ENCODE measurements at places on chromosomes 7 and 10. TPM values are rescaled to one million over a fixed set of nuclear protein-coding genes. Genes with fewer than 3 reads are reported as not detected.

- no peak for DNase-seq
Observed at GRCh38 chr10:93461109-93461806, 20.9 kb downstream of the MYOF start.

GRCh38 chr7:21960922-21961321, 15.2 kb upstream of the CDCA7L start:
- no peak for DNase-seq

- no peak for DNase-seq
Observed at GRCh38 chr10:74891053-74891452, 64.7 kb downstream of the KAT6B start.

GRCh38 chr10:79206300-79207095, 137.7 kb downstream of the ZMIZ1 start:
- no peak for DNase-seq

POR gene
- polyA plus RNA-seq: 40.5 TPM

C10orf67 gene
- not detected for polyA plus RNA-seq

GRCh38 chr10:92284112-92284704, 6.7 kb downstream of the CPEB3 start:
- DNase-seq: no peak

CPXM2 gene
- 0.97 TPM for polyA plus RNA-seq

- no peak for DNase-seq
Observed at GRCh38 chr10:94046098-94046497, 52.4 kb downstream of the PLCE1 start.

- no peak for DNase-seq
Observed at GRCh38 chr7:158249692-158250091, 337.9 kb downstream of the PTPRN2 start.

CDK1 gene
- 27.5 TPM for polyA plus RNA-seq

DNA sequence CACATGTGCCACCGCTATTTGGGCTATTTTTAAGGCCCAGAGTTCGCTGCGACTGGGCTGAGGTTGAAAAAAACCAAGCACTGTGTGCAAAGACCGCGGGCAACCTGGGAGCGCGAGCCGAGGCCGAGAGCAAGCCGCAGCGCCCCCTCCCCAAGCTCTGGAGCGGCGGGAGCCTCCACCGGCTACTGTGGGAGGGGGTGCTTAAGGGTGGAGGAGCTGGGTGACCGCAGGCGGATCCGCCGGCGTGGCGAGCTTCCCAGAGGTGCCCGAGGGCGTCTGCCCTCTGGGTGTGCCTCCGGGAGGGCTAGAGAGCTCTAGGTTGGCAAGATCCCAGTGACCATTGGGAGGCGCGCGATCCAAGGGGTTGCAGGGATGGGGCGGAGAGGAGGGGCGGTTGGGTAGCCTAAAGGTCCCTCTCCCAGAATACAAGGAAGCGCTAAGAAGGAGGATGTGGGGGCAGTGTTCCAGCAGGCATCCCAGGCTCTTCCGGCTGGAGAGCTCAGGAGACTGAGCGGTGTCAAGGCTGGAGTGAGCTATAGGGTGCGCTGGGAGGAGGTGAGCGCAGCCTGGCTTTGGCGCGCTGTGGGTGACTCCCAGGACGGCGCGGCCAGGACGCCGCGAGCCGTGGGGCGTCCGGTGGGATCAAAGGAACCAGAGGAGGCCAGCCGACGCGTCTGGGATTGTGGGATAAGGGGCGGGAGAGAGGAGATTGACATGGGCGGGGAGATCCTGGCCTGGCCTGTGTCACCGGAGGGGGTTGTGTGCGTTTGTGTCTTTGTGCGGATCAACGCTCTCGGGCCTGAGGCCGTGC, 8.0 kb downstream of the DLX5 start:
- no peak for DNase-seq

ZNF425 gene
- polyA plus RNA-seq: 4.5 TPM

DNA sequence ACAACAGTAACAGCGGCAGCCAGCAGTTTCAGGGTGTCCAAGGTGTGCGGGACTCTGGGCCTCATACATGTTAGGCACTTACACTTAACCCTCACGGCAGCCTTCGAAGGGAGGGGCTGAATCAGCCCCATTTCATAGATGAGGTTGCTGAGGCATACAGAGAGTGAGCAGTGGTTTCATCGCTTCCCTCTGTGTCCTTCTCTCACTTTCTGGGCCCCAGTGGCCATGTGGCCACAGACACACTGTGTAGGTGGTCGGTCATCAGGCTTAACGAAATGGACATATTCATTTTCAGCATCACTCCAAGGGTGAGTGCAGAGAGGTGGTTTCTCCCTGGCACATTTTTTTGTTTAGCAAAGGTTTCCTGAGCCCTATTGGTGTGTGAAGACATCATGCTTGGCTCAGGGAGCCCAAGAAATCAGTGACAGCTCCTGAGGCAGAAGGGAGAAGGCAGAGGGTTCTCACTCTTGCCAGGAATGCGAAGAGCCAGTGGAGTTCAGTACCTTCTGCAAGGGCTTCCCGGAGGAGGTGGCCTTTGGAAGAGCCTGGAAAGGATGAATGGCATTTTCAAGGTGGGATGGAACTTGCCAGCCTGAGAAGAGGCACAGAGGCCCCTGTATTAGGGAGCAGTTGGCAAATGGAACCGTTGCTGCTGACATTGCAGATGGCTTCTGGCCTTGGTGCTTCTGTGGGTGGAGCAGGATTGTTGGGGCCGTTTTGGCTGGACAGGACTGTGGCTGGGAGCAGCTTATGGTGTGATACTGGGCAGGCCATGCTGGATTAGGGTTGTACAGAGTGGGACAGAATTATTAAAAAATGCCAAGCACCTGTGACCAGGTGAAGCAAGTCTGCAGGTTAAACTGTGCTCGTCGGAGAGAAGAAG, 61.7 kb upstream of the PPIF start:
- DNase-seq: no peak

ZNF438 gene
- 15.5 TPM for polyA plus RNA-seq

DNA sequence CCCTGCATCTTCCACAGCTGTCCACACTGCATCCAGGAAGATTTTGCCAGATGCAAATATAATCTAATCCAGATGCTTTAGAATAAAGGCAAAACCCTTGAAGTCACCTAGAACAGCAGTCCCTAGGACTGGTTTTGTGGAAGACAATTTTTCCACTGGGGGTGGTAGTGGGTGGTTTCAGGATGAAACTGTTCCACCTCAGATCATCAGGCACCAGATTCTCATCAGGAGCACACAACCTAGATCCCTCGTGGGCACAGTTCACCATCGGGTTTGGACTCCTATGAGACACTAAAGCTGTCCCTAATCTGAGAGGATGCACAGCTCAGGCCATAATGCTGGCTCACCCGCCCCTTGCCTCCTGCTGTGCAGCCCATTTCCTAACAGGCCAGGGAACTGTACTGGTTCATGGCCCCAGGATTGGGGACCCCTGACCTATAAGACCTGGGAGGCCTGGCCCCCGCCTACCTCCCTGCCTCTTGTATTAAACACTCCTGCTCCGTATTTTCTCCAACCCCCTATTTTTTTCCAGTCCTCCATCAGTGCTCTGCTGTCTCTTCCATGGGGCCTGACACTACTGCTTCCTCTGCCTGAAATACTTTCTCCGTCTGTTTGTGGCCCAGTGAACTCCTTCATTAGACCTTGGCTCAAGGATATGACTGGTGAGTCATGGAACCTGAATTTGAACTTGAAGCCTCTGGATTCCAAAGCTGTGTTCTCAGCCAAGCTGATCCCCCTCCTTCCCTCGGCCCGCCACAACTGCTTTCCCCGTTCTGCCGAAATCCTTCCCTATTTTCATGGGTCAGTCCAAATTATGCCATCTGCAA, 79.9 kb upstream of the RHEB start:
- DNase-seq: peak; percentile 38

DNA sequence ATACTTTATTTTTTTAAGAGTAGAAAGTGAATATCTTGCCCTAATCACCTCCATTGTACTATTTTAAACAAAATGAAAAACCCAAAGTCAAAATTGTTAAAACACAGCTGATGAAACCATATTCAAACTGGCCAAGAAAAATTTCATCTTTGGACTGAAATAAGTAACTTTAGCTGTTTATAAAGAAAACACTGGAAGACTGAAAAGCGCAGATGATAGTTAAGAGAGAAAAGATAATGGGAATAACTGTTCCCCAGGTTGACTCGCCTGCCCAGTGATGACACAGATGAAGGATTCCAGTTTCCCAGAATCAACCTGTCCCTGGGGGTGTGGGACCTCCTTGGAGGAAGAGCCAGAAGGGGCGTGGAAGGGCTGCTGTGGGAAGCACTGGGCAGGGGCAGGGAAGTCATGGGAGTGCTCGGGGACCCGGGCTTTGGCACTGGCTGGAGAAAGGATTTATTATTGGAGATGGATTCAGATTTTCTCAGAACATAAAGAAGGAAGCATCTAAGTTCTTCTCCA, 43.1 kb downstream of the DENND2A start:
- DNase-seq: peak; percentile 64

- DNase-seq: no peak
Observed at GRCh38 chr7:100475549-100475948, 3.5 kb downstream of the TSC22D4 start.

DNA sequence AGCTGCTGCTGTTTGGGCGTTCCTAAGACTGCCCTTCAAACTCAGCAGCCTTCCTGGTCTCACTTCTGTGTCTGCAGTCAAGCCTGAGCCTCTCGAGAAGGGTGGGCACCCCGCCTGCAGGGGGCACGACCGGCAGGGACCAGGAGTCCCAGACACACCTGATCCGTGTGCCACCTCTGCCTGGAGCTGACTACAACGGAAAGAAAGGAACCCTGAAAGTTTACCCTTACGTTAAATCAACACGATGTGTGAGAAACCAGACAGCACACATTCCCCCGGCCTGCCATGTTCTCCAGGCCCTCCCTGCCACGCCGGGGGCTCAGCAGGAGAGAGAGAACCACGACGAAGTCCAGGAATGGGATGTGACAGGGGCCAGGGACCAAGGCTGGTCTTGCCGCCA, 5.0 kb downstream of the MAD1L1 start:
- no peak for DNase-seq

DNA sequence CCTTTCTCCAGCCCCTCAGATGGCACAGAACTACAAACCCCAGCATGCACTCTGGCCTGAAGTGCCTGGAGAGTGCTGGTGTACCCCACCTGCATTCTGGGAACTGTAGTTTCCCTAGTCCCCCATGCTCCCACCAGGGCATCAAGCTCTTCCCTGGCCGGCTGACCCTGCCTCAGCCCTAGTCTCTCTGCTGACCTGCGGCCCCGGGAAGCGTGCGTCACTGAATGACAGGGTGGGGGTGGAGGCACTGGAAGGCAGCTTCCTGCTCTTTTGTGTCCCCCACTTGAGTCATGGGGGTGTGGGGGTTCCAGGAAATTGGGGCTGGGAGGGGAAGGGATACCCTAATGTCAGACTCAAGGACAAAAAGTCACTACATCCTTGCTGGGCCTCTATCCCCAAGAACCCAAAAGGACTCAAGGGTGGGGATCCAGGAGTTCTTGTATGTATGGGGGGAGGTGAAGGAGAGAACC, 2.1 kb downstream of the NOS3 start:
- DNase-seq: no peak

DNA sequence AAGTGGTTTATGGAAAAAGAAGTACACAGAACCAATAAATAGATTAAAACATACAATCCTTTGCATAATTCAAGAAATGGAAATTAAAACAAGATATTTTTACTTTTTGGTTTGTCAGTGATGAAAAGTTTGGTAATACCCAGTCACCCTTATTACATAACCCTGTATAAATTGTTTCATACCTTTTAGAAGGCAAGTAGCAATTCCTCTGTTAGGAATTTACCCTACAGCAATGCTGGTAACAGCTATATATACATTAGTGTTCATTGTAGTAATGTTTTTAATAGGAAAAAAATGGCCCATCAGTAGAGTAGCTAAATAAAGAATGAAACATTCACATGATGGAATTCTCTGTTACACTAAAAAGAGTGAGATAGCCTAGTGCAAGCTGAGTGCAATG, 42.7 kb downstream of the PTPN12 start:
- no peak for DNase-seq

PIP gene
- polyA plus RNA-seq: not detected

- no peak for DNase-seq
Observed at GRCh38 chr7:39085189-39085588, 107.5 kb downstream of the POU6F2 start.

DNA sequence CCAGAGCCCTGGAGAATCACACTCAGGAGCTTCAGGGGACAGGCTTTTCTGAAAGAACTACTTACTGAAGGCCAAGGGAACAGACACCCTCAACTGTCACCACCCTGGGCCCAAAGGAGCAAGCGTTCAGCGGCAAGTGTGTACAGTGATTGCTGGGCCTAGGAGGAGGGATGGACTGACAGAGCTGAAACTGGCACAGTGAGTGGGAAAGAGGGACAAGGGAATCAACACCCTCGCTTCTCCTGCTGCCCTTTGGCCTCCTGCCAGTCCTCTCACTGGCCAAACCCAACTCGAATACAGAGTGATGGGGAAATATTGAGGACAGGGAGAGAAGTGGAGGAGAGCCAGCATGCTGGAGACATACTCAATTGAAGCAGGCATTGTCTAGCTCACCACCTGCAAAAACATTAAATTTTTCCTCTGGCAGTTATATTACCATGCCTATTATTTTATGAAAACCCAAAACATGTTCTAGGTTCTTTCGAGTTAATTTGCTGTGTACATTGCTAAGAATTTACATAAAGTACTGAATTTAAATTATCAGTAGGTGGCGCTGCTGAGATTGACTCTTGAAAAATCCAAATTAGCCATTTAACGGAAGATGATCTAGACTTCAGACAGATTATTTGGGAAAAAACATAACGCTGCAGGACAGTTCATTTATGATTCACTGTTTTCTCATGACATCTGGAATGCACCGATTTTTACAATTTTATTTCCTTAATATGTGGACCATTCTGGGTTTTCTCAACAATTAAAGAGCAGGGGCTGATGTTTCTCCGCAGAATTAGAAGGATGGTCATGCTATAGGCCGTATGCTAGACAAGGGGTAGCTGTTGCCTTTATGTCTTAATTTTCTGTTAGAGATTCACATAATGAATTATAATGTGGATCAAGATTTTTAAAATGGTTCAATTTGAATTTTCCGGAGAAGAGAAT, 14.7 kb upstream of the TMEM236 start:
- peak; percentile 19 for DNase-seq

- DNase-seq: no peak
Observed at GRCh38 chr10:97913614-97914013, 64.0 kb downstream of the GOLGA7B start.

GRCh38 chr10:70928140-70928539, 39.8 kb upstream of the PCBD1 start:
- no peak for DNase-seq

STEAP4 gene
- 7.5 TPM for polyA plus RNA-seq

GRCh38 chr7:111329367-111330234, 232.7 kb downstream of the IMMP2L start:
- no peak for DNase-seq

DNA sequence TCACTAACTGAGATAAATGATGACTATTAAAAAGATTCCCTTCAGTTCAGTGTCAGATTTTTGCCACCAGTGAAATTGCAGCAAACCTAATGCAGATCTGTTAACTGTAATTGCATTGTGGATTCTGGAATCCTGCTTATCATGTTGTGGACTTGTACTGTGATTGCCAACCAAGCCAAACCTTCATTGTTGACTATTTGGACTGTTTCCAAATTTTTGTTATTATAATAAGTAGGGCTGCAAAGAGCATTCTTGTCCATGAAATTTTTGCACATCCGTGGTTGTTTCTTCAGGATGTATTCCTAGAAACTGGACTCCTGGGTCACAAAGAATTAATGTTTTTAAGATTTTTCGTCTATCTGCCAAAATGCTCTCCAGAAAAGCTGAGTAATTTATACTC, 281.6 kb upstream of the ZMIZ1 start:
- no peak for DNase-seq

- DNase-seq: no peak
Observed at GRCh38 chr10:77032188-77032570, 605.4 kb downstream of the KCNMA1 start.

All from hindlimb muscle (tissue), 1 donor.